ENCODE measurements at places on chromosomes 3 and 15. TPM values are rescaled to one million over a fixed set of nuclear protein-coding genes. Genes with fewer than 3 reads are reported as not detected.

GOLGA6L7 gene
- not detected for total RNA-seq

GOLGA8G gene
- total RNA-seq, result not detected

VGLL3 gene
- total RNA-seq, result 3.7 TPM

CP gene
- total RNA-seq, result under 0.01 TPM

TNNC1 gene
- total RNA-seq, result 0.27 TPM

CDHR4 gene
- not detected for total RNA-seq

LYZL4 gene
- total RNA-seq, result not detected

FSD2 gene
- under 0.01 TPM for total RNA-seq

CLRN1 gene
- not detected for total RNA-seq

SERPINI1 gene
- total RNA-seq, result 1.5 TPM

LSG1 gene
- total RNA-seq, result 94.8 TPM

CACNA2D3 gene
- total RNA-seq, result not detected

KNG1 gene
- not detected for total RNA-seq

LRRC31 gene
- total RNA-seq, result not detected

EFCAB12 gene
- total RNA-seq, result under 0.01 TPM

FANCD2OS gene
- total RNA-seq, result not detected

SLC25A36 gene
- total RNA-seq, result 89.6 TPM

GPR160 gene
- total RNA-seq, result 5.3 TPM

ADGRG7 gene
- not detected for total RNA-seq

RNF7 gene
- total RNA-seq, result 51.7 TPM

DET1 gene
- total RNA-seq, result 6.3 TPM

SPRED1 gene
- total RNA-seq, result 39.6 TPM

PFKFB4 gene
- total RNA-seq, result 4.5 TPM

PRICKLE2 gene
- 9.2 TPM for total RNA-seq

GRIP2 gene
- not detected for total RNA-seq

PLA2G4D gene
- total RNA-seq, result not detected

UNC13C gene
- under 0.01 TPM for total RNA-seq
